ENCODE measurements at places on chromosomes 12 and 14. TPM values are rescaled to one million over a fixed set of nuclear protein-coding genes. Genes with fewer than 3 reads are reported as not detected.

- H3K4me1 ChIP-seq = peaks cover 13% of the 10 kb centered on the region
- H3K36me3 ChIP-seq = no peaks in the 10 kb centered on the region
- H3K27me3 ChIP-seq = no peaks in the 10 kb centered on the region
- H3K4me3 ChIP-seq = no peak overlapping the region
Measured at GRCh38 chr14:64363265-64363846, 24.8 kb upstream of the MTHFD1 start.

- no peak for DNase-seq
- H3K4me1 ChIP-seq = peaks cover 2% of the 10 kb centered on the region
- H3K27ac ChIP-seq = no peak overlapping the region
- no peaks in the 10 kb centered on the region for H3K36me3 ChIP-seq
- H3K4me3 ChIP-seq = no peak overlapping the region
Measured at GRCh38 chr12:49953151-49953550, 2.6 kb downstream of the AQP2 start.

GRCh38 chr14:93032421-93032936 is 83.2 kb downstream of the ITPK1 start:
- no peak for DNase-seq
- peaks cover 53% of the 10 kb centered on the region for H3K4me1 ChIP-seq
- peak overlapping the region; percentile 97 for H3K27ac ChIP-seq
- H3K36me3 ChIP-seq = no peaks in the 10 kb centered on the region
- no peak overlapping the region for H3K4me3 ChIP-seq

- H3K4me3 ChIP-seq = no peak overlapping the region
- H3K27ac ChIP-seq = no peak overlapping the region
- 0 out of 2 replicates have a peak, but pooled peaks cover 2% of the 10 kb centered on the region for H3K4me1 ChIP-seq
- H3K36me3 ChIP-seq = no peaks in the 10 kb centered on the region
- DNase-seq = no peak
- no peaks in the 10 kb centered on the region for H3K27me3 ChIP-seq
Measured at GRCh38 chr14:75905147-75905904, 76.5 kb downstream of the TGFB3 start.

Gene HOXC13
- not detected for total RNA-seq

Gene CLEC14A
- total RNA-seq = 0.09 TPM

Gene MYH6
- 0.09 TPM for total RNA-seq

DNA sequence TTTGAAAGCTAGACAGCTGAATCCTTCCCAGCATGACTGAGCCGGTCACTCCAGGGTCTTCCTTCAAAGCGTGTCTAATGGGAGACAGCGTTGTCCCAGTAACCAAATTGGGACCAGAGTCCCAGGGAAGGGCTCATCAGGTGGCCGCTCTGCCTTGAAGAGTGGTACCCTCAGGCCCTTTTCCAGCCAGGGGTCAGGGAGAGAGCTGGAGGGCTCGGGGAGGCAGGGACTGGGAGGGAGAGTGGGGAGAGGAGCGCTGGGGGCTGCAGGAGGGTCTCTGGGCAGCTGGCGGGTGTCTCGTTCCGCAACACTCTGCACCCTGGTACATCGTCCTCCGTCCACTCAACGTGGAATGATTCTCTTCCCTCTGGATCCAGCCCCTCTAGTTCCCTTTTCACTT is 1.6 kb upstream of the RTL1 start:
- no peak for DNase-seq
- peaks cover 51% of the 10 kb centered on the region for H3K27me3 ChIP-seq
- H3K36me3 ChIP-seq = peaks cover 39% of the 10 kb centered on the region
- no peak overlapping the region for H3K27ac ChIP-seq
- H3K4me1 ChIP-seq = peaks cover 31% of the 10 kb centered on the region

Data from WTC11 (cell line).